Neural crest cell (in vitro differentiated cells): ENCODE measurements at places on chromosomes 13 and 19. TPM values are rescaled to one million over a fixed set of nuclear protein-coding genes. Genes with fewer than 3 reads are reported as not detected.
A peak's percentile ranks its signal among the peaks of the same experiment; 100 is the strongest.

- no peak for DNase-seq
- H3K4me3 ChIP-seq, result no peak overlapping the region
- H3K4me1 ChIP-seq, result peaks cover 19% of the 10 kb centered on the region
- H3K27me3 ChIP-seq, result no peaks in the 10 kb centered on the region
- H3K36me3 ChIP-seq, result no peaks in the 10 kb centered on the region
Observed at GRCh38 chr13:50353651-50354415, 338.6 kb downstream of the KCNRG start.

DNA sequence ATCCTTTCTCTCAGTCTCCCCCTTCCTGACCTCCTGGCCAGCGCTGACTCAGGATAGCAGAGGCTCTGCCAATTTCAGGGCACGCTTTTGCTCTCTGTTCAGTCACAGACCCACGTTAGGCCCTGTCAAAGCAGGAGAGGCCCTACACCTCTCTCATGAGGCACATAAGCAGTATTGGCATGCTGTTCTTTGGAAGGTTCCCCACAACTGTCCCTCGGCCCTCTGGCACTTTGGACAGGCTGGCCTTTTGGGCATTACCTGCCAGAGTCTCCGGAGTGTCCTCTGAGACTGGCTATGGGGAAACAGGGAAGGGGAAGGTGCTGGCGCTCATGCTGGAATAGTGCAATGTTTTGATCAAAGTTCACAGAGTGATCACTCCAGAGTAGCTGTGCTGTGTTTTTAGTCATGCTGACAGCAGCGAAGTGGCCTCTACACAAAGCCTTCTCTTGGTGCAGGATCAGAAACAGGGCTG lies 23.7 kb upstream of the UBE2L5 start:
- no peak overlapping the region for H3K4me3 ChIP-seq
- no peaks in the 10 kb centered on the region for H3K27me3 ChIP-seq
- H3K27ac ChIP-seq, result no peak overlapping the region

DNA sequence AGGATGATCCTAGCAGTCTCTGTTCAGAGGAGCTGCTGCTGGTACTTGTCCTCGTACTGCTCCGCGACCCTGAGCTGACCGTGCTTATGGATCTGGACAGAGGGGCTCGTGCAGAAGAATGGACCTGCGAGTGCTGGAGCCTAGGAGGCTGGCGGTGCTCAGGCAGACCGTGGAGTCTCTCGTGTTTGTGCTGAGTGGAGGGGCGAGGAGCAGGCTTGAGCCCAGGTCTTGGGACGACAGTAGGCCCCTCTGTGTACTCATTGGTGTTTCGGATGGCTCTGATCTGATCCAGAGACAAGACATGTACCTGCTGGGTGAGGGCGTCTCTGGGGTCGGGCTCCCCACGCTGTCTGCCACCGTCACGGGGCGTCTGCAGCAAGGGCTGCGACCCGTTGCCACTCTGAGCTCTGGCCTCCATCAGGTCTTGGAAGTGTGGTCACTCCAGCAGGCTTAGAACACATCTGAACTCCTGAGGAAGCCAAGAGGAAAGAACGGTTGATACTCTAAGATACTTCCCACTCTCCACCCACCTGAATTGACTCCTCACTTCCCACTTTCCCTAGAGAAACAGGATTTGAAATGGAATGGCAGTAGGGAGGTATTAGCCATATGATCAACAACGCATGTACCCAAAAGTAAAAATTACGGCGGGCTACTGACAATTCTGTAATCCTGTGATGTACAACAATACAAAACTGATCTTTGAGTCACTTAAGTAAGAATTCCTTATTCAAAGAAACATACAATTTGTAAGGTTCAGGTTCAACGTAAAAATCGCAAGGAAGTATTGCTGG lies 3.4 kb downstream of the SPRY2 start:
- no peak overlapping the region for H3K27ac ChIP-seq
- H3K4me1 ChIP-seq, result peaks cover 41% of the 10 kb centered on the region
- H3K36me3 ChIP-seq, result peaks cover 35% of the 10 kb centered on the region
- DNase-seq, result no peak

GRCh38 chr13:30241532-30241931 lies 65.8 kb downstream of the KATNAL1 start:
- no peaks in the 10 kb centered on the region for H3K27me3 ChIP-seq
- DNase-seq, result no peak
- no peak overlapping the region for H3K4me3 ChIP-seq
- H3K36me3 ChIP-seq, result peaks cover 21% of the 10 kb centered on the region

DNA sequence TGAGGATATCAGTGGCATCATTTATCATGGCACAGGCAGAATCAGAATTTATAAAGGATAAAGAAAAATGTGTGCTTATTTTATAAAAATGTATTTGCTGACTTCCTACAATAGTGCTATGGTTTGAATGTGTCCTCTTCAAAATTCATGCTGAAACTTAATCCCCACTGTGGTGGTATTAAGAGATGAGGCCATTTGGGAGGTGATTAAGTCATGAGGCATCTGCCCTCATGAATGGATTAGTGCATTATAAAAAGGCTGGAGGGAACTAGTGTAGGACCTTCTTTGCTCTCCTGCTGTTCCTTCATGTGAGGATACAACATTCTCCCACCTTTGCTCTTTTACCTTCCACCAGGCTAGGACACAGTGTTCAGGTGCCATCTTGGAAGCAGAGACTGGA lies 212.8 kb downstream of the RFC3 start:
- DNase-seq, result no peak
- H3K36me3 ChIP-seq, result peaks cover 10% of the 10 kb centered on the region
- H3K27ac ChIP-seq, result no peak overlapping the region
- H3K4me3 ChIP-seq, result no peak overlapping the region

DNA sequence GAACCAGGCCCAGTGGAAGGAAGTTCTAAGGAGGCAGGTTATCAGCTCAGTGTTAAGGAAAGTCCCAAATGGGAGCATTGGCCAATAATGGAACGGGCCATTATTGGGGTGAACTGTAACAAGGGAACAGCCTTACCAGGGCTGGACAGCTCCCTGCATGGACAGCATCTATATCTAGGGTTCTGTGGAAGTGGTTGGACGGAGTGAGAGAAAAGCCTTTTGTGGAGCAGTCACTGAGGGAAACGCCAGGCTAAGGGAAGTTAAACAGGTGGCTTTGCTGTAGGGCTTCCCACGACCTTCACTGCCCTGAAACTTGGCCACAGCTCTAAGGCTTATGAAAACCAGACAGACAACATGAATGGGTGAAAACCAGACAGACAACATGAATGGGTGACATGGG lies 17.0 kb downstream of the POU2F2 start:
- no peak for DNase-seq
- H3K27me3 ChIP-seq, result peaks cover 3% of the 10 kb centered on the region
- H3K4me3 ChIP-seq, result no peak overlapping the region
- no peaks in the 10 kb centered on the region for H3K36me3 ChIP-seq
- H3K27ac ChIP-seq, result no peak overlapping the region
- H3K4me1 ChIP-seq, result peaks cover 9% of the 10 kb centered on the region

GRCh38 chr13:99688776-99689175 lies 187.5 kb downstream of the TM9SF2 start:
- peaks cover 72% of the 10 kb centered on the region for H3K27me3 ChIP-seq
- DNase-seq, result no peak
- no peak overlapping the region for H3K4me3 ChIP-seq

DNA sequence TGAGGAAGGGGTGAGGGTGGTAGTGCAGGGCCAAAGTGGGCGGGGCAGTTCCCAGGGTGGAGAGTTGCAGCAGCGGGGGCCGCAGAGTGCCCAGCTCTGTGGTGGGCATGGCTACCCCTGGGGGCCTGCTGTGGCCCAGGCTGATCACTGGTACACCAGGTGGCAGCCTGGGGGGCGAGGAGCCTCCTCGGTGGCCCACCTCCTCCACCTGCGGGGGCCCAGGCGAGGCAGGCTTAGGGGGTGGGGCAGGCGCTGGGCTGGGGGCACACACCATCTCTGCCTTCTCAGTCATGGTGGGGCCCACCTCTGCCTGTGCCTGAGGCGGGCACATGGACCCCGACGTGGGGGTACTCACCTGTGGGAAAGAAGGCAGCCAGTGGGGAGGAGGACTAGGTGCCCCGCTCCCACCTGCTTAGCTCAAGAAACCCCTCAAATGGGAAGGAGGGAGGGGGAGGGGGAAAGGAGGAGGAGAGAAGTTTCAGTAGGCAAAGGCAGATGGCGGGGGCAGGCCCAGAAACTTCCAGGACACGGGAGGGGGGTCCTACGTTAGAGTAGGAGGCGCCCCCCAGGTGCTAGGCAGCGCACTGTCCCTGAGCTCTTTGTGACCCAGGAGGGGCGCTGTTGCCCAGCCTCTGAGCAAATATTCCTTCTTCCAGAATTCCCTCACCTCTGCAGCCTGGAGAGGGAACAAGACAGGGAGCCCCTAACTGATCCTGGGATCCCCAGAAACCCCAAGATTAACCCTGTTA lies 1.6 kb downstream of the LYL1 start:
- no peak overlapping the region for H3K4me3 ChIP-seq
- H3K4me1 ChIP-seq, result peaks cover 14% of the 10 kb centered on the region
- peaks cover 67% of the 10 kb centered on the region for H3K27me3 ChIP-seq

DNA sequence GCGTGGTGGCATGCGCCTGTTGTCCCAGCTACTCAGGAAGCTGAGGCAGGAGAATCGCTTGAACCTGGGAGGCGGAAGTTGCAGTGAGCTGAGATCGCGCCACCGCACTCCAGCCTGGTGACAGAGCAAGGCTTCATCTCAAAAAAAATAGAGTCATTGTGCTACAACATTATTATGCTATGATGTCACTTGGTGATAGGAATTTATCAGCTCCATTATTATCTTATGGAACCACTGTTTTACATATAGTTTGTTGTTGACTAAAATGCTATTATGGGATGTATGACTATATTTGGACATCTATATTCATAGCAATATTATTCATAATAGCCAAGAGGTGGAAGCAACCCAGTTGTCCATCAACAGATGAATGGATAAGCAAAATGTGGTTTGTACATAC lies 26.4 kb upstream of the SLC7A1 start:
- DNase-seq, result no peak
- no peak overlapping the region for H3K27ac ChIP-seq
- H3K4me3 ChIP-seq, result no peak overlapping the region
- no peaks in the 10 kb centered on the region for H3K4me1 ChIP-seq

DNA sequence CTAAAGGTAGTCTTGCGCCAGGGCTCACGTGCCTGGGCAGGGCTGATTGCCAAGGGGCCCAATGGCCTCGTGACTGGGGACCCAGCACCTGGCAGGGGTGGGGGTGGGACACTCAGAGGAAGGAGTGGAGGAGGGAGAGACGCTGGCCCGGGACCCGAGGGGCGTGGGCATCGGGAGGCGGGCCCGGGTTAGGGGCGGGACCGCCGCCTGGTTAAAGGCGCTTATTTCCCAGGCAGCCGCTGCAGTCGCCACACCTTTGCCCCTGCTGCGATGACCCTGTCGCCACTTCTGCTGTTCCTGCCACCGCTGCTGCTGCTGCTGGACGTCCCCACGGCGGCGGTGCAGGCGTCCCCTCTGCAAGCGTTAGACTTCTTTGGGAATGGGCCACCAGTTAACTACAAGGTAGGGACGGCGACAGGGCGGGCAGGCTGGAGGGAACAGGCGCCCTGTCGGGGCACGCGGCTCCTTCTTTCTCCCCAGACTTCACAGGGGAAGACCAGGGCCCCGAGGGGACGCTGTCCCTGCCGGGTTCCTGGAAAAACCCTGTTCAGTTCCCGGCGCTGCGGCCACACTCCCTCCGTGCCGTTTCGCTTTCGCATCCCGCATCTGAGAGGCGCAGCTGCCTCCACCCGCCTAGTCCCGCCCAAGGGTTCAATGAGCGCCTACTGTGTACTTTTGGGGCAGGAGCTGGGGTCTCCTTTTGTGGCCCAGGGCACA lies at the start of gene IFI30:
Gene IFI30 (plus strand): TSS at position 242 of the 717 bp plus-strand sequence. CDS start 29 bp downstream, at position 271.
- peak within 1 kb of the TSS; percentile 62 for H3K4me3 ChIP-seq
- H3K27ac ChIP-seq, result no peak within 1 kb of the TSS
- peaks cover 5% of the 10 kb centered on the region for H3K36me3 ChIP-seq
- H3K27me3 ChIP-seq, result peaks cover 53% of the 10 kb centered on the region
- DNase-seq, result no peak

DNA sequence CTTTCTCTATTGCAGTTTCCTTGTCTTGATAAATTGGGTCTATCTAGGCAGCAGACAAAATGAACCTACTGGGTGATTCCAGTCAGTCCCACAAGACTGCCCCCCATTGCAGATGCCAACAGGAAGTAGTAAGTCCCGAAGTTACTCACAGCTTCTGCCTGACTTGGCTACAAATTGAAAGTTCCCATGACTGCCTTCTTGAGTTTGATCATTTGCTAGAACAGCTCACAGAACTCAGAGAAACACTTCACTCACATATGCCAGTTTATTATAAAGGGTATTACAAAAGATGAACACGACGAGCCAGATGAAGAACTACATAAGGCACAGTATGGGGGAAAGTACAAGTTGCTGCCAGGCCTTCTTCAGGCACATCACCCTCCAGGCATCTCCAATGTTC lies 50.0 kb downstream of the TEX26 start:
- no peak overlapping the region for H3K27ac ChIP-seq
- no peak overlapping the region for H3K4me3 ChIP-seq
- H3K27me3 ChIP-seq, result no peaks in the 10 kb centered on the region
- no peak for DNase-seq
- H3K4me1 ChIP-seq, result peaks cover 29% of the 10 kb centered on the region
- no peaks in the 10 kb centered on the region for H3K36me3 ChIP-seq

DNA sequence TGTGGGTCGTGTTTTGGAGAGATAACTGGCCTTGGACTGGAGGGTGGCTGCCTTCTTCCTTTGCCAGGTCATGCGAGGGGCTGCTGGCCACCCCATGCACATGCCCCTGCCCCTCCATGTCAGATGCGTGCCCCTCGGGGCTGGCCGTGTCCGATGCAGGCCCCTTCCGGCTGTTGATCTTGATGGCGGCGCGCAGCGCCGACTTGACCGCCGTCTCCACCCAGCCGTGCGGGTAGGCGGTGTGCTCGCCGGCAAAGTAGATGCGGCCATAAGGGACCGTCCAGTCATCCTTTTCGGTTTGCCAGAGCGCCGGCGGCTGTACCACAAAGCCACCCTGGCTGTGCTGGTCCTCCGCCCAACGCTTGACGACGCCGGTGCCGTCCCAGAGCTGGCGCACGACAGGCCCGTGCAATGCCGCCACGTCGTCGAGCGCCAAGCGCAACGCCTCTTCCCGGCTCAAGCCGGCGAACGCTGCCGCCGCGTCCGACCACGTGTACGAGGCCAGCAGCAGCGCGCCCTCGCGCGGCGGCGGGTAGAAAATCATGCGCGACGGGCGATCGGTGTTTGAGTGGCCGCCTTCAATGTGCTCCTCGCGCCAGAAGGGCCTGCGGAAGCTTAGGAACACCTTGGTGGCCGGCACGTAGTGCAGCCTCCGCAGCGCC lies 6.9 kb downstream of the IL4I1 start:
- peaks cover 4% of the 10 kb centered on the region for H3K4me1 ChIP-seq
- peak; percentile 61 for DNase-seq
- peaks cover 27% of the 10 kb centered on the region for H3K27me3 ChIP-seq
- no peak overlapping the region for H3K4me3 ChIP-seq
- H3K27ac ChIP-seq, result no peak overlapping the region

DNA sequence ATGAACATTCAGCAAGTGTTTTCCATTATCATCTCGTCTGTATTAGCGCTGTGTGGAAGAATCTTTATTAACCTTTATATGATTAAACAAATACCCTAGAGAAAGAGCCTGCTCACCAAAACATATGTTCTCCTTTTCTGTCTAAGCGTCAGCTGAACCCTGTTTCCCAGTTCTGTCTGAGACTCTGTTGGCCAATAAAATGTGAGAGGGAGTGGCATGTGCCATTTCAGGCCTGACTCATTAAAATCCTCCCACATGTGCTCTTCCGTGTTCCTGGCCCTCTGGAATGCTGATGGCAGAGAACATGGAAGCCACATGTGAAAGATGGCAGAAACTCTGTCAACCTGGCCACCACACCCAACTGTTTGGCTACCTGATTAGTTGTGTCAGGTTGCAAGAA lies 181.9 kb upstream of the EDNRB start:
- peaks cover 3% of the 10 kb centered on the region for H3K36me3 ChIP-seq
- no peak for DNase-seq
- no peak overlapping the region for H3K4me3 ChIP-seq
- no peak overlapping the region for H3K27ac ChIP-seq

The PRDX2 gene
- total RNA-seq, result 651 and 672 TPM in 2 replicates

The KLF1 gene
- total RNA-seq, result 0.18 TPM in 1 of 2 replicates, not detected in the other

The ERICH4 gene
- total RNA-seq, result not detected in 2 replicates

The SLAIN1 gene
- total RNA-seq, result 38.7 and 43.3 TPM in 2 replicates

The MYO16 gene
- 3.0 and 3.3 TPM in 2 replicates for total RNA-seq
